ENCODE measurements at places on chromosomes 7 and 10. TPM values are rescaled to one million over a fixed set of nuclear protein-coding genes. Genes with fewer than 3 reads are reported as not detected.

TMEM176B gene
- total RNA-seq, result not detected

DMBT1 gene
- 0.13 TPM for total RNA-seq

CALCR gene
- total RNA-seq, result not detected

GHRHR gene
- not detected for total RNA-seq

TAS2R4 gene
- 0.20 TPM for total RNA-seq

MOGAT3 gene
- total RNA-seq, result not detected

RSBN1L gene
- 8.6 TPM for total RNA-seq

POP7 gene
- total RNA-seq, result 93.5 TPM

ZPBP gene
- not detected for total RNA-seq

FBXW4 gene
- 21.8 TPM for total RNA-seq

ZNF503 gene
- total RNA-seq, result 9.9 TPM

EIF5AL1 gene
- 1.9 TPM for total RNA-seq

CHCHD2 gene
- 675 TPM for total RNA-seq

ATP5MK gene
- 435 TPM for total RNA-seq

ABCC2 gene
- total RNA-seq, result 149 TPM

SMO gene
- total RNA-seq, result 18.4 TPM

Measured in A549 treated with ZK216348 at 1 μM for 4 hours (cell line).